ENCODE measurements at places on chromosomes 2 and 18.

- DNase-seq: no peak
Measured at GRCh38 chr2:208103616-208104015, 20.7 kb downstream of the CRYGD start.

GRCh38 chr2:198490748-198491147, 686.4 kb downstream of the PLCL1 start:
- no peak for DNase-seq

- no peak for DNase-seq
Measured at GRCh38 chr18:30186245-30186644, 856.3 kb downstream of the DSC3 start.

- DNase-seq: no peak
Measured at GRCh38 chr18:76720683-76721082, 101.7 kb upstream of the ZNF236 start.

GRCh38 chr18:14124689-14125088, 7.5 kb downstream of the ZNF519 start:
- DNase-seq: no peak

DNA sequence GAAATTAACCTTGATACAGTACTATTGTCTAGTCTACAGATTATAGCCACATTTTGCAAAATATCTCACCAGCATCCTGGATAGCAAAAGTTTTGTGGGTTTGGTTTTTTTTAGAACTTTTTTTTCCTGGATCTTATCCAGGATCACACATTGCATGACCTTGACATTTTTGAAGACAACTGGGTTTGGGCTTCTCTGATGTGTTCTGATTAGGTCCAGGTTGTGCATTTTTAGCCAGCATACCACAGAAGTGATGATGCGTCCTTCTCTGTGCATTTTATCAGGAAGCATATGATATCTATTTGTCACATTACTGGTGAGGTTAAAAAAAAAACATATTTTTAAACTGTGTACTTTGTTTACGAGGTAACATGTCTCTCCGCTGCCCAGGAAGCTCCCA, 221.0 kb upstream of the OSR1 start:
- no peak for DNase-seq

DNA sequence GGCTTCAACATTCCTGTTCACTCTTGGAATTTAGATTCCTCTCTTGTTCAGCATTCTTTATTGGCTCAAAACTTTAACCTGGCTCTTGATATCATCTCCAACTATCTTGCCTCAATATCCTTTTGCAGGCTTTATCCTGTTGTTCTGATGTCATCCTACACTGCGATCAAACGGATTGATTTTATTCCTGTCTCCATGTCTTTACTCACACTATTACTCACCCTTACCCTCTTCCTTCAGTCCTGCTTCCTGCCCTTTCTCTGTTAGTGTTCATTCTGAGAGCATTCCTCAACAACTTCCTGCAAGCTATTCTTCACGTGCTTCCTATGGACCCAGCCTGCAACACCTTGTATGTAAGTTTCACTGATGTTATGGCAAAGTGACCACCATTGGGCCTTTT, 264.7 kb downstream of the RNF152 start:
- DNase-seq: no peak

- DNase-seq: no peak
Measured at GRCh38 chr18:58871514-58872420, 7.1 kb downstream of the ZNF532 start.

Data from muscle of leg (tissue), 16 donors.